ENCODE measurements at places on chromosomes 11 and 22.

- no peak for DNase-seq
Observed at GRCh38 chr11:109731451-109731850, 309.5 kb downstream of the C11orf87 start.

DNA sequence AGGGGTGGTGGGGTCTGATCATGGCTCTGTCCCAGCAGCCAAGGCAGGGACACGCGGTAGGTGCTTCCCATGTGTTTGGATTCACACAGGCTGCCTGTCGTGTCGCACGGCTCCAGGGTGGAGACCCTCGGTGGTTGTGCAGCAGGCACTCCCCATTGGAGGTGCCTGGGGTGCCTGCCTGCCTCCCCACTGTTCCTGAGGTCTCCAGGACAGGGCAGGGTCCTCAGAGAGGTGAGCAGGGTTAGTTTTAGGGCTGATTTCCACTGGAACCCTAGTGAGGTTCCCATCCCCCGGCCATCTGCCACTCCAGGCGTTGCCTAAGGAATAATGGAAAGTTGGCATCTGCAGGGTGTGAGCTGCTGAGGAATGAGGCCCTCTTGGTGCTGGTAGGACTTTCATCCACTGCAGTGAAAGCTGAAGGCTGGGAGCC lies 32.3 kb downstream of the OSBPL5 start:
- DNase-seq, result no peak

DNA sequence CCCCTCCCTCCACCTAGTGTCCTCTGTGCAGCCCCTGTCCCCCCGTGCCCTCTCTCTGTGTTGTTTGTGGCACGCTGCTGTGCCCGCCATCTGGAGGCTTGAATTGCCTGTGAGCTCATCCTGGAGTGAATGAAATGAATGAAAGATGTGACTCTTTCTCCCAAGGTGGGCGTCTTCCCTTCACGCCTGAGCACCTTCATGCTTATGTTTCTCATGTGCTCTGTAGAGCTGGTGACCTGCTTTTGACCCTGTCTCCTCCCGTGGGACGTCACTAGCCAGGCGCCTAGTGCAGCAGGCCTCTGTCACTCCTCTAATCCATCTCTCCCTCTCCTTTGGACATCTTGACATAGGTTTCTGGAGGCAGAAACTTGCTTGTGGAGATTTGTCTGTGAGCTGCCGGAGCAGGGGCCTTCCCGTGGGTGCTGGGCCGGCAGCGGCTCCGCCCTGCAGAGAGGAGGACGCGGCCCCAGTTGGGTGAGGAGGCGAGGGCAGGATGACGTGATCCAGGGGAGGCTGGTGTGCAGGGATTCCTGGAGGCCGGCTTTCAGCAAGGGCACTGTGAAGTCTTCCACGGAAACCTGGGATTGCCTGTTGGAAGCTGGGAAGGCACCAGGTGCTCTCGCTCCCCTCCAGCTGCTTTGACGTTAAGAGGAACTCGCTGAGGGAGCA lies 40.6 kb downstream of the MUC6 start:
- no peak for DNase-seq

GRCh38 chr22:18154821-18155390 lies 4.9 kb downstream of the USP18 start:
- no peak for DNase-seq

DNA sequence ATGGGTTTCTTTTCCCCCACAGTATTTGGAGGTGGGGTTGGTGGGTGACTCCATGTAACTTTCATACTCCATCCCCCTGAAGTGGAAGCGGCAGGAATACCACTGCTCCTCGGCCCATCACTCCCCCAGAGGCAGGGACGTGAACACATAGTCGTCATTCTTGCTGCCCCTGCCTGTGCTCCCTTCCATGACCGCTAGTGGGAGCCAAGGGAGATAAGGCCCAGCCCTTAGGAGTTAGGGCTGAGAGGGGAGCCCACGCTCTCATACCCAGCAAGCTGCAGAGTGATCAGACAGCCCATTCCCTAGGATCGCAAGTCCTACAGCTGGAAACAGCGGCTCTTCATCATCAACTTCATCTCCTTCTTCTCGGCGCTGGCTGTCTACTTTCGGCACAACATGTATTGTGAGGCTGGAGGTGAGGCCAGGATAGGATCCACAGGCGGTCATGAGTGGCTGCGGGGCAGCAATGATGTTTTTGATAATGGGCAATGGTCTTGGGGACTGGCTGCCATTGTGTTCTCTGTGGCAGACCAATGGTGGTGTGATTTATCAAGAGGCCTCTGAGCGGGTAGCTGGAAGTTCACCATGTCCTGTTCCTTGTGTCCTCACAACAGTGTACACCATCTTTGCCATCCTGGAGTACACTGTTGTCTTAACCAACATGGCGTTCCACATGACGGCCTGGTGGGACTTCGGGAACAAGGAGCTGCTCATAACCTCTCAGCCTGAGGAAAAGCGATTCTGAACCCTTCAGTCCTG lies 15.9 kb downstream of the RHOG start:
- peak; percentile 88 for DNase-seq

GRCh38 chr11:44870181-44870580 lies 80.5 kb downstream of the TP53I11 start:
- no peak for DNase-seq

Data from activated CD4-positive, alpha-beta memory T cell treated with anti-CD3 and anti-CD28 coated beads for 36 hours (primary cell).